ENCODE measurements at places on chromosomes 11 and 22. TPM values are rescaled to one million over a fixed set of nuclear protein-coding genes. Genes with fewer than 3 reads are reported as not detected.

OR52A1 gene
- not detected for total RNA-seq

RBM4B gene
- 28.4 TPM for total RNA-seq

ABCG4 gene
- total RNA-seq: under 0.01 TPM

PRCP gene
- 46.5 TPM for total RNA-seq

CNTF gene
- 0.77 TPM for total RNA-seq

TTC28 gene
- 31.4 TPM for total RNA-seq

OR51B4 gene
- 0.17 TPM for total RNA-seq

HTR3B gene
- total RNA-seq: not detected

CLTCL1 gene
- 11.3 TPM for total RNA-seq

TIMP3 gene
- total RNA-seq: 145 TPM

ARHGAP42 gene
- 8.7 TPM for total RNA-seq

MCAM gene
- total RNA-seq: 4.8 TPM

PRG3 gene
- not detected for total RNA-seq

KIRREL3 gene
- total RNA-seq: 0.26 TPM

RAB39A gene
- not detected for total RNA-seq

SCN2B gene
- total RNA-seq: 4.9 TPM

CCDC83 gene
- under 0.01 TPM for total RNA-seq

C11orf97 gene
- total RNA-seq: not detected

BIRC2 gene
- total RNA-seq: 59.6 TPM

MS4A3 gene
- not detected for total RNA-seq

USH1C gene
- total RNA-seq: not detected

RIC3 gene
- total RNA-seq: not detected

SCGB1D2 gene
- total RNA-seq: not detected

TMEM218 gene
- total RNA-seq: 28.0 TPM

ABTB2 gene
- total RNA-seq: 5.8 TPM

C11orf16 gene
- not detected for total RNA-seq

ACCS gene
- 8.2 TPM for total RNA-seq

PKNOX2 gene
- 1.0 TPM for total RNA-seq

OR5T2 gene
- total RNA-seq: not detected

CNGA4 gene
- total RNA-seq: 0.17 TPM

PNPLA3 gene
- total RNA-seq: 3.6 TPM

FOSL1 gene
- 7.4 TPM for total RNA-seq

CCDC15 gene
- 0.77 TPM for total RNA-seq

GRAP2 gene
- total RNA-seq: not detected

MISFA gene
- 0.51 TPM for total RNA-seq

SH3BP1 gene
- 6.2 TPM for total RNA-seq

CASP12 gene
- total RNA-seq: 0.26 TPM

TMA7B gene
- total RNA-seq: not detected

DTX4 gene
- 3.1 TPM for total RNA-seq

CARNS1 gene
- under 0.01 TPM for total RNA-seq

TMPRSS5 gene
- total RNA-seq: 0.17 TPM

PDE3B gene
- 11.2 TPM for total RNA-seq

CHKB gene
- 22.8 TPM for total RNA-seq

C22orf31 gene
- total RNA-seq: 0.17 TPM

KCNJ4 gene
- total RNA-seq: not detected

OTOG gene
- total RNA-seq: not detected

TREH gene
- not detected for total RNA-seq

ACTN3 gene
- not detected for total RNA-seq

RIN1 gene
- 12.6 TPM for total RNA-seq

HOATZ gene
- total RNA-seq: not detected

PAX6 gene
- total RNA-seq: not detected

PANX3 gene
- not detected for total RNA-seq

TIGD3 gene
- total RNA-seq: 0.17 TPM

UBQLNL gene
- under 0.01 TPM for total RNA-seq

OLFML1 gene
- total RNA-seq: 22.8 TPM

MUC5AC gene
- not detected for total RNA-seq
